Stomach (tissue), 19 donors: ENCODE measurements at places on chromosomes 4 and X.

DNA sequence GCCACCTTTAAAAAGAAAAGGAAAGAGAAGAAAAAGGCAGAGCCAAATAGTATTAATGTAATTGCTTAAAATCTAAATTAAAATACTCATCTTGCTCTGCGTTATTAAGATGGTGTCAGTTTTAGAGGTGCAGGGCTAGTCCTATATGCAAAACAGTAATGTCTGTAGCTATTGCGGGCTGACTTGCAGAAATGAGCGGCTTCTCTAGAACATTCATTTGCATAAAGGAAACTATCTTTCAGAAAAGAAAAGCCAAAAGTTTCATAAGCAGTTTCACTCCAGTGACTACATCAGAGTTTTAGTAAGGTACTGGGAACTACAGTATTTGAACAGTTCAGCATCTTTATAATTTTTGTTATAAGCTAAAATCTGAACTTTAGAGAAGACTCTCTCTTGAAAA, 6.0 kb downstream of the SMAD1 start:
- no peak for DNase-seq

DNA sequence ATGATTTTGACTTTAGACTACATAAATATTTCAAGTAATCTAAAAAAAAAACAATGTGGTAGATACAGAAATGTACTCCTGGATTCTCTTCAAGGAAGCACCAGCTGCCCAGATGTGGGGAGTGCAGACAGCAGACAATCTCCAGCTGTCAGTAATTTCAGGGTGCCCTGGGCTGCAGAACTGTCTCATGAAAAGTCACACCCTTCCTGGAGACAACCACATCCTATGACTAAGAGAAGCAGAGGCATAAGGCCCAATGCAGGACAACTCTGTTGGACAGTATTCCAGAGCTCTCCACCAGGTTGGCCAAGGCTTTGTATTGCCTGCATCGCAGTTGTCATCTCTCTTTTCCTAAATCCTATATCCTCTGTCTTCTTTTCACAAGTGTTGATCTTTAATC, 34.4 kb upstream of the BLTP1 start:
- DNase-seq, result no peak

DNA sequence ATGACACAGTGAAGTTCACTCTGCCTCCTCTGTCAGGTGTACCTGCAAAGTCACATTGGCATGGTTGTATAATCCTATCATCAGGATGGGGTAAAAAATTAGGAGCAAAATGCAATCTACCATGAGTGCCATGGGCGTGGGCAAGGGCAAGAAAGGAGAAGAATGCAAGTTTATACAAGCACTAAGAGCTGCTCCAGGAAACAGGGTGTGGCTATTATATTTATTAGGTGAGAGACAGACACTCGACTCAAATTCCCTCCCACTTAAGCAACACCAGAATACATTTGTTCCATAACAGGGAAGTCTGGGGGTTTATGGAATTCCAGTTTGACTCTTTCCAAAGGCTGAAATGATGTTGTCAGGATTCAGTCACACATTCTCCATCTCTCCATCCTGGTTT, 378.8 kb downstream of the BCOR start:
- no peak for DNase-seq

DNA sequence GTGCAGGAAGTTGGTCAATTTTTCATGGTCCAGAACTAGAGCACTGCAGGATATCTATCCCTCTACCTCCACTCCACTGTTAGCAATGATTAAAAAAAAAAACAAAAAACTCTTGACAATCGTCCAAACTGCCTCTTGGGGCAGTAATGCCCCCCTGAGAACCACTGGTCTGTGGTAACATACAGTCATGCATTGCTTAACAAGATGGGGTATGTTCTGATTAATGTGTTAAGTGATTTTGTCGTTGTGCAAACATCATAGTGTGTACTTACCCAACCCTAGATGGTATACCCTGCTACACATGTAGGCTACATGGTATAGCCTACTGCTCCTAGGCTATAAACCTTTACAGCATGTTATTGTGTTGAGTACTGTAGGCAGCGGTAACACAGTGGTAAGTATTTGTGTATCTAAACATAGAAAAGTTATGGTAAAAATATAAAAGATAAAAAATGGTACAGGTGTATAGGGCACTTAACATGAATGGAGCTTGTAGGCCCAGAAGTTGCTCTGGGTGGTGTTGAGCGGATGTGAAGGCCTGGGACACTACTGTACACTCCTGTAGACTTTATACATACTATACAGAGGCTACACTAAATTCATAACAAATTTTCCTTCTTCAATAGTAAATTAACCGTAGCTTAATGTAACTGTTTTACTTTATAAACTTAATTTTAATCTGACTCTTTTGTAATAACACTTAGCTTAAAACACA, 34.1 kb downstream of the ART3 start:
- DNase-seq, result no peak

GRCh38 chr4:64729561-64729960, 320.3 kb upstream of the TECRL start:
- DNase-seq, result no peak

- DNase-seq, result no peak
Measured at GRCh38 chrX:42530027-42530426, 247.9 kb downstream of the PPP1R2C start.

DNA sequence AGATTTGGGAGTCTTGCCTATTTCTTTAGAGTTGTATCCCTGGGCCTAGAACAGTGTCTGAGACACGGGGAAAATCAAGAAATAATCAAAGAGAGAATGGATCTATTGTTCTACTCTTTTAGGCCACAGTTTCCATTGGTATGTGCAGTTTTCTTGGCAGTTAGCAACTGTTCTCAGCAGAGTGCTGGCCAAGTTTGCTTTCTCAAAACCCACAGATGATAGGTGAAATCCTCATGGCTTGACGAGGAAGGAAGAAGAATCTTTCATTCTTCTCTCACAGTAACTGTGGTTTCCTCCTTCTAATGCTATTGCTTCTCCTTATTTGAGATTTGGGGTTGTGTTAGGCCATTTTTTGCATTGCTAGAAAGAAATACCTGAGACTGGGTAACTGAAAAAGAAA, 42.2 kb downstream of the AGA start:
- DNase-seq, result no peak
